ENCODE measurements at places on chromosomes 7 and 10.
A peak's percentile ranks its signal among the peaks of the same experiment; 100 is the strongest.

- no peak for DNase-seq
Observed at GRCh38 chr7:19060761-19061259, 56.6 kb downstream of the TWIST1 start.

DNA sequence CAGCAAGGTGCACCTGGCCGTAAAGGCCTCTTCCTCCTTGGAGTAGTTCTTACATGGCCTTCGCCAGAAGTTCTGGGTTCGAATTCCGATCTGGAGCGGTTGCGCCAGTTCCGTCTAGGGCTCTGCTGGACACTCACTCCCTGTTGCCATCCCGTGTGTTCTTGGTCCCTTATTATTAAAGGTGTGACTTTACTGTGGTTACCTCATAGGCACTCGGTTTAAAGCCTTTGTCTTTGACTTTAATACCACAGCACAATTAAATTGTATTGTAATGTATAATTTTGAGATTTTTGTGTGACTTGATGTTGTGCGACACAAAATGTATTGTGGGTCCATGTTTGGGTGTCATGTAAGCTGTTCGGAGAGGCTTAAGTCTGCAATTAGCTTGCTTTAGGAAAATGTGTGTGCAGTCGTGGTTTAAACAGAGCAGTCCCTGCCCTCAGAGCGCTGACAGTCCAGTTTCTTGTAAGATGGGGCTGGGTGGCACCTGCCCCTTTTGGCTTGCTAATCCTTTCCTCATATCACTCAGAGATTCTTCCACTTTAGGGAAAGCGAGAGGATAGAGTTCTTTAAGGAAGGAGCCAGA lies 919 bp downstream of the INPP5F start:
- no peak for DNase-seq

DNA sequence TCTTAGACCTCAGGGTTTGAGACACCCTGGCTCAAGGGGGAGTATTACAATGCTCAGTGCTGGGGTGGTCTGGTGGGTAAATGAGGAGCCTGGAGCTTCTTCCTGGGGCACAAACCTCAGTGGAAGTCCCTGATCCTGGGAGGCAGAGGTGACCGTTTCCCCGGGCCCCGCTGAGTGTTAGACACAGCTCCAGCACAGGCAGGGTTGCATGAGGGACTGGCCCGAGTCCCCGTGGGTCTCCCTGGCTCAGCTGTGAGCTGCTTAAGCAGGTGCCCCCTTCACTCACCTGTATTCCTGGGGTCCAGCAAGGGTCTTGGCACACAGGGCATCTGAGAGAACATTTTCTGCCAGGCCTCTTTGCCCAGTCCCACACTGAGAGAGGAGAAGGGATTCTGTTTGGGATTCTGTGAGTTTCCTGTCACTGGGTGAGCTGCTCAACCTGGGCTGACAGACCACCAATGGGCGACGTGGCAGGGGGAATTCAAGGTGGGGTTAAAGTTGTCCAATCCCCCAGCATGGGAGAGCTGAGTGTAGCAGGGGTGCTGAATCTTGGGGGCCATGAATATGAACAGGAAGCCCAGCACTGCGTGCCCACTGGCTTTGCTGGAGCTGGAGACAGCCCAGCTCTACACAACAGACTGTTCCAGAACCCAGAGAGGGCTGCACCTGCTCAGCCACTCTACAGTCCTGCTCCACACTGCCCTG lies 29.9 kb downstream of the DDIT4 start:
- DNase-seq, result no peak

GRCh38 chr10:59557052-59557451 lies 152.6 kb downstream of the SLC16A9 start:
- DNase-seq, result no peak

DNA sequence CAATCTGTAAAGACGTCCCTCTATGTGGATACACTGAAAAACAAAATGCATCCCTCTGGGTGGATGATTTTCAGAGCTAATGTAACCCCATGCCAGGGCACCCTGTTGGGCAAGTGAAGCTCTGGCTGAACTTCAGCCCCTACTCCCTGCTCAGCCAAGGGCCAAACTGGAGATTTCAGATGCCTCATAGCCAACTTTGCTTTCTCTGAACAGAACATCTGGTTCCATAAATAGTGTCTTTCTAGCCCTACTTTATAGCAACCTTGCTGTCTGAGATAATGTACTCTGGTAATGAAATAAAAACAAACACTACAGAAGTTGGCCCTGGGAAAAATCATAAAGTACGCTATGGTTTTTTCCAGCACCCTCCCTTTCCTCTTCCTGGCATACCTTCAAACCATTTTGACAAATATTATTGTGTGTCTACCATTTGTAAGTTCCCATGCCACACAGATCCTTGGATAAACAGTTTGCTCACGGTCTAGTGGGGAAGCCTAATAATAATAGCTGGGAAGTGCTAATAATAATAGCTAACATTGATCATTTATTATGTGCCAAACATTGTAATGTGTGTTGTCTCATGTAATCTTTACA lies 3.4 kb downstream of the ENTPD1 start:
- DNase-seq, result no peak

DNA sequence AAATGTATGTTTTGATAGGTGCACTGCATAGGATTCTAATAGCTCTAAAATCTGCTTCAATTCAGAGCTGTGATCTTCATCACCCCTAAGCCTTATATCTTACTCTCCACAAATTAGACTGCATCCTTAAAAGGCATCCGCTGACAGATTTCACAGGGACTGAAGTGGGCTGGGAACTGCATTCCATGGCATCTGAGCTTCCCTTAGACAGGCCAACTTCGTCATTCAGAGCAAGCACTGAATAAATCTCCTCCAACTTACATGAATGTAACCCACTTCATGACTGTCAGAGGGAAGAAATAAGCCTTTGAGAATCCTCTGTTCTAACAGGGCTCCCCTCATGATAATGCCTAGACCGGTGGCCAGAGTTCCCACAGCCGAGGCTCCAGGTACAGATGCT lies 71.3 kb downstream of the SFMBT2 start:
- no peak for DNase-seq

- DNase-seq, result no peak
Observed at GRCh38 chr10:122707535-122707934, 7.9 kb upstream of the C10orf120 start.

GRCh38 chr10:95531058-95531809 lies 29.9 kb downstream of the SORBS1 start:
- DNase-seq, result peak; percentile 83

DNA sequence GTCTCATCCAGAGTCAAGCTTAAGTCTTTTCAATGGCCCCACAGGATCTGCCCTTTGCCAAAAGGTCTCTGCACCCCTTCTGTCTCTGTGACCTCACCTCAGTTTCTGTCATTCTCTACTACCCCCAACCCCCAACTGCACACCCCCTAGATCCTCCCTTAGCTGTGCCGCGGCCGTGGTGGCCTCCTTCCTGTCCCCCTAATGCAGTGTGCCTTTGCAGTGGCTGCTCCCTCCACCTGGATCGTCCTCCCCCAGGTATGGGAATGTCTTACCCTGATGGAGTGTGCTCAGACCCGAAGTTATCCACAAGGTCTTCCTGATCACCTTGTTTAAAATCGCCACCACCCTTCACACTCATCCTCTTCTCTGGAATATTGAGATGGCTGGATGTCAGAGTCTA lies 9.6 kb downstream of the FGF8 start:
- DNase-seq, result no peak

DNA sequence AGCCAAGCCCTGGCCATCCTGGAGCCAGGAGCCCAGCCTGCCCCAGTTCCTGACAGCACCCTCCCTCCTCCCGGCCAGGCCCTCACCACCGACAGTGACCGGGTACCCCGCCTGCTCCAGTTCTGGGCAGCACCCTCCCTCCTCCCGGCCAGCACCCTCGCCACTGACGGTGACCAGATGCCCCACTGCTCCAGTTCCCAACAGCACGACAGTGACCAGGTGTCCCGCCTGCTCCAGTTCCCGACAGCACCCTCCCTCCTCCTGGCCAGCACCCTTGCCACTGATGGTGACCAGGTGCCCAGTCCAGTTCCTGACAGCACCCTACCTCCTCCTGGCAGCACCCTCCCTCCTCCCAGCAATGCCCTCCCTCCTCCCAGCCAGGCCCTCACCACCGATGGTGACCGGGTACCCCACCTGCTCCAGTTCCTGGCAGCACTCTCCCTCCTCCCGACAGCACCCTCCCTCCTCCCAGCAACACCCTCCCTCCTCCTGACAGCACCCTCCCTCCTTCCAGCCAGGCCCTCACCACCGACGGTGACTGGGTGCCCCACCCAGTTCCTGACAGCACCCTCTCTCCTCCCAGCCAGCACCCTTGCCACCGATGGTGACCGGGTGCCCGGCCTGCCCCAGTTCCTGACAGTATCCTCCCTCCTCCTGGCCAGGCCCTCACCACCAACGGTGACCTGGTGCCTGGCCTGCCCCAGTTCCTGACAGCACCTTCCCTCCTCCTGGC lies 40.3 kb downstream of the VIPR2 start:
- no peak for DNase-seq

GRCh38 chr10:77962350-77963146 lies 36.0 kb upstream of the DLG5 start:
- DNase-seq, result no peak

GRCh38 chr7:80175744-80176143 lies 41.1 kb downstream of the GNAI1 start:
- DNase-seq, result no peak

DNA sequence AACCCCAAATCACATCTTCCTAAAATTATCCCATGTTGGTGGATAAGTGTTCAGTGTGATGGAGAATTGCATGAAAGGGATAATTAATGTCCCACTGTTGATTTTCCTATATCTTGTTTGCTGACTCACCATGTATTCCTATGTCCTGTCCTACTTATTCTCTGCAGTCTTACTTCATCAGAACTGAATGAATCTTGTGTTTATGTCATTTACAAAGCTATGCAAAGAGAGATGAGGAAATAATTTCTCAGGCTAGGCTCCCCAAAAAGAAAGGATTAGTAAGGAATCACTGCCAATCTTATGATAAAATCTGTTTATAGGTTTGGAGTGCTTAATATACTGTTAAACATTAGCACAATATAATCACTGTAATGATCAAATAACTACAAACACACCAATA lies 360.8 kb downstream of the CRPPA start:
- DNase-seq, result no peak

GRCh38 chr7:98085674-98086073 lies 21.0 kb upstream of the LMTK2 start:
- DNase-seq, result no peak

DNA sequence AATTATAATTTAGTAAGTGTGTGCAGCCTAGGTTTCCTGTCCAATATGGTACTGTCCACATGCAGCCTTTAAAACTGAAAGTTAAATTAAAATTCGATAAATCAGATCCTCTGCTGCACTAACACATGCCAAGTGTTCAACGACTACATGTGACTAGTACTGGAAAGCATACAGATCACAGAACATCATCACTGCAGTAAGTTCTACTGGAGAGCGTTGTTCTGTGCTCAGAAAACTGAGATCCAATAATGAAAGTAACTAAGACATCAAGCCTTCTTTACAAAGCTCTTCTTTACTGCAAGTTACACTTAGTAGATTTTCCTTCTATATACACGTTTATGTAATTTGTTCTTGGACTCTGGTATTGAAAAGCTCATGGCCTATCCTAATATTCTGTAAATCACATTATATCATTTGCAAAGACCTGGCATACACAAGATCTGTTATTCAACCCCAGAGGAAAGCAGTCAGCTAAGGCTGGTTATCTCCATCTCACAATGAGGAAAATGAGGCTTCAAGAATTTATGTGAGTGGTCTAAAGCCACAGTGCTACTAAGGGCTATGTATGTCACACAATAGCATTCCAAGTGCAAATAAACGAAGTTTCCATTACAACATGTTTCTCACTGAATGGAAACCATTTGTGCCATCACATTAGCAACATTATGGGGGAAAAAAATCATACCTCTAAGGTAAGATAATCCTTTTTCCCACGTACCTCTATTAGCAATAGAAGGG lies 77.6 kb downstream of the VPS41 start:
- no peak for DNase-seq

DNA sequence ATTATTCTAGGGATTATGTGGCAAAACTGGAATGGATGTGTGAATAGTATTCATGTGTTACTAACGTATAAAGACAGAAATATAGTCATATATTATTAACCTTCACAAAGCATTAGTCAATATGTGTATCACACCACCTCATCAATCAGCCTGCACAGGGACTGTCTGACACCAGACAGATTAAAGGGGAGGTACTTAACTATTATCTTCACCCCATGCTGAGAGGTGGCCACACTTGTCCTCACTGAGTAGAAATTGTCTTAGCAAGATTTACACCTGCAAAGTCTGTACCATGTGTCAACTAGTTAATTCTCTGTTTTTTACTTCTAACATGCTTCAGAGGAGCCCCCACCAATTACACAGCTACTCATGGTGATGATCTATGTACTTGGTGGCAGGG lies 146.3 kb upstream of the LRGUK start:
- DNase-seq, result no peak

DNA sequence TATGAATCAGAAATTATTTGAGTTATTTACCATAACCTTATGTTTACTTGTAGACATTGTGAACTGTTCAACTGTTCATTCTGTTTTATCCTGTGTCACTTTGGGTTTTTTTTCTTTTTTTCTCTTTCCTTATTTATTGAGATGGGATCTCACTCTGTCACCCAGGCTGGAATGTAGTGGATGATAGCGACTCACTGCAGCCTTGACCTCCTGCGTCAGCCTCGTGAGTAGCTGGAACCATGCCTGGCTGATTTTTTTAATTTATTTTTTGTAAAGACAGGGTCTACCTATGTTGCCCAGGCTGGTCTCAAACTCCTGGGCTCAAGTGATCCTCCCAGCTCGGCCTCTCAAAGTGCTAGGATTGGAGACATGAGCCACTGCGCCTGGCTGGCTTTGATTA lies 97.1 kb downstream of the CSTF2T start:
- no peak for DNase-seq

DNA sequence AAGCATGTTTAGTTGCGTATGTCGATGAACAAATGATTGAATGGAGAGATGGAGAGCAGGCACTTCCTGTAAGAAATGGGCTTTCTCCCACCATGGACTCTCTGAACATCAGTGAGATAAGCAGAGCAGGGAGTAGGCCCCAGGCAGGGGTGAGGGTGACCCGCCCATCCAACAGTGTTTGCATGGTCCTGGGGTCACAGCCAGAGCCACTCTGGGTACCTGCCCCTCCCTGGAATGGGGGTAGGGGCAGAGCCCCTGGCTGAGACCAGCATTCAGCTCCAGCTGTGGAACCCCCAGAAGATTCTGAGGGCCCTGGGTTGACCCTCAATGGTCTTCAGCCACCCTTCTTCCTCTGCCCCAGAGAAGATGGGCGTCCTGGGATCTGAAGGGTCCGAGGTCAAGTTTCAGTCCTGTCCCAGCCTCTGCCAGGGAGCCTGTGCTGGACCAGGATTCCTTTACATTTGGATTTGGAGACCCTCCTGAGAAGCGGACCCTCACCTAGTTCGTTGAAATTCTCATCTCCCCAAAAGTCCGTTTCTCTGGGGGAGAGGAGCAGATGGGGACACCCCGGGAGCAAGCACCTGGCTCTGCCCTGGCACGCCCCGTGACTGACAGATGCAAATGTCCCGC lies 2.4 kb upstream of the FGF8 start:
- no peak for DNase-seq

DNA sequence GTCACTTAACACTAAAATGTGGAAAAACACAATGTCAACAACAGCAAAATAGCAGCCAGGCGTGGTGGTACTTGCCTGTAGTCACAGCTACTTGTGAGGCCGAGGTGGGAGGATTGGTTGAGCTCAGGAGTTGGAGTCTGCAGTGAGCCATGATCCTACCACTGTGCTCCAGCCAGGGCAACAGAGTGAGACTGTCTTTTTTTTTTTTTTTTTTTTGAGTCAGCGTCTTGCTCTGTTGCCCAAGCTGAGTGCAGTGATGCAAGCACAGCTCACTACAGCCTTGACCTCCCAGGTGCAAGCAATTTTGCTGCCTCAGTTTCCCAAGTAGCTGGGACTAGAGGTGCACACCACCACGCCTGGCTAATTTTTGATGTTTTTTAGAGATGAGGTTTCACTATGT lies 6.1 kb downstream of the KCTD7 start:
- DNase-seq, result no peak

- no peak for DNase-seq
Observed at GRCh38 chr10:29646960-29647461, 12.2 kb upstream of the SVIL start.

Data from hematopoietic multipotent progenitor cell treated with erythropoietin and hydrocortisone succinate and interleukin-3 and kit ligand, for 15 days (in vitro differentiated cells).